ENCODE measurements at places on chromosomes 2 and 18. TPM values are rescaled to one million over a fixed set of nuclear protein-coding genes. Genes with fewer than 3 reads are reported as not detected.

- no peak for DNase-seq
Measured at GRCh38 chr18:6069103-6069502, 173.8 kb upstream of the TMEM200C start.

DNA sequence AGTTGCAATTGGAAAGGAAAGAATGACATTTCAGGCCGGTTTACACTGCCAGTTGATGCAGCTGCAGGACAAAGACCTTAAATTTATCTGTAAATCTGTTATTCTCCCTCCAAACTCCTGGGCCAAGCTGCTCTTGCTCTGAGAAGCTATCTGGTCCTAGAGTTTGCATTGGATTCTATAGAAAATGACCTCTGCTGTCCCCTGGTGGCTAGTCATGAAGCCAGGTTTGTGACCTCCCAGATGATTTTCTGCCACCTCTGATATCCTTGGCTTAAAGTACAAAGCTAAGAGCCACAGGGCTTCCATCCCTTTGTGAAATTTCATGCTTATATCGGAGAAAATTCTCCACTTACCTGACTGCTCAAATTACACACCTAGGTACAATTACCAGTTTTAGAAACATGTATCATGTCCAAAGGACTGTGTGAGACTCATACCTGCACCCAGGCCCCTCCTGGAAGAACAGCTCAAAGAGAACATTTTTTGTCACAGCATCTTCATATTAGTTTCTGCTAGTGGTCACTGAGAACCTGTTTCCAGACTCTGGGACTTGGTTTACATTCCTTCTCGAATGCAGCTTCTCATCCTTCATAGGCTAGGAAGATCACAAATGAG lies 28.9 kb upstream of the IER3IP1 start:
- peak; percentile 66 for DNase-seq

GRCh38 chr2:230714136-230714480 lies 1.5 kb downstream of the CAB39 start:
- DNase-seq, result peak; percentile 29

GRCh38 chr2:227853204-227853629 lies 18.2 kb upstream of the DAW1 start:
- no peak for DNase-seq

DNA sequence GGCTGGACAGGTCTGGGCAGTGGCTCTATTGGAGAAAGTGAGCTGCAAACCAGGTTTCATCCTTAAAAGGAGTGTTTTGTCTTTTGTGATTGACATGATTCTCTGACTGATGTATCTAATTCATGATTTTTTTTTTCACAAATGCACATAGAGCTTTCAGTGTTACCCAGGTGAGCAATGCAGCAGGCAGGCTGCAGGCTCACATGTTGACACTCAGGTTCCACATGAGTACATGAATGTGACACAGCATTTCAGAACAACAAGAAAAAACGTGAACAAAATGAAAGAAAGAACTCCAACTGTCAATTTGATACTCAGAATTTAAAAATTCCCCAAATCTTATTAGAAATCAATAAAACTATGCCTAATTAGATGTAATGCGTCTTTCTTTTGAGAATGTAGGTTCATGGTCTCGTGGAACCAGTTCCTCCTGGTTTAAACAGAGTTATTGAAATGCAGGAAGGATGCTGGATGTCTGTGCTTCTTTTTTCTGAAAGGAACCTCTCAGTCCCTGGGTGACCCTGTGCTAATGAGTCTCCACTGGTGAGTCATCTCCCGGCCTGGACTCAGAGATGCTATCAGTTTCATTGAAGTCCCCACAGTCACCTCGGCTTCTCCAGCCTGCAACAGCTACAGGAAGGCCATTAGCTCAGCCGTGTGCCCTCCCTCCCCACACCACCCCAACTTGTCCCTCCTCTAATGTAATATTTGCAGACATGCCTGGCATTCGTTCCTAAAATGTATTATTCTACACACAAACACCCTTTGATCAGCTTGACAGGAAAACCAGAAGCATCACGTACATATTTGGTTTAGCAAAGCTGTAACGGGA lies 430.4 kb downstream of the LPIN1 start:
- no peak for DNase-seq

- DNase-seq, result no peak
Measured at GRCh38 chr2:207337234-207338219, 171.8 kb upstream of the KLF7 start.

- DNase-seq, result peak; percentile 27
Measured at GRCh38 chr18:4603955-4604354, 148.8 kb upstream of the DLGAP1 start.

DNA sequence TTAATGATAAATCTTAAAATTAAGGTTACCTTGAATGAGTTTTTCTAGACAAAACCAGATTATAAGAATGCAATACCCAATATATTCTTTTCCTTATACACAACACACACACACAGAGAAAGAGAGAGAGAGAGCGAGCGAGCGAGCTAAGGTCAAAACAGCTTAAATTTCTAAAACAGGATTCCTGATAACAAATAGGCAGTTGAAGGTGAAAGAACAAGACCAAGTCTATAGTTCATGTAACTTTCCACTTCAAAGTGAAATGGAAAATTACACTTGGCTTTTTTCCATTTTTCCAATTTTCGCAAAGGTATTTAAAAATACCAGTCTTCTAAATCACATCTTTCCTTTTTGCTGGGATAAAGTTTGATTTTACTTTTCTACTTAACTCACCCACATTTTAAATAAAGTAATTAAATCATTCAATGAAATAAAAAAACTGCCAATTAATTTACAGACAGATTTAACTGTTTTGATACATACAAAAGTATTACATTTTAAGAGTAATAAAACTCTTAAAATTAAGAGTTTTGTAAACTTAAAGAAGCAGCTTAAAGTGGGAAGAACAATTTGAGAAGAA lies 98.8 kb downstream of the COBLL1 start:
- no peak for DNase-seq

- DNase-seq, result peak; percentile 39
Measured at GRCh38 chr2:204152616-204153015, 216.1 kb downstream of the ICOS start.

- no peak for DNase-seq
Measured at GRCh38 chr2:7019191-7019590, 102.0 kb downstream of the RNF144A start.

DNA sequence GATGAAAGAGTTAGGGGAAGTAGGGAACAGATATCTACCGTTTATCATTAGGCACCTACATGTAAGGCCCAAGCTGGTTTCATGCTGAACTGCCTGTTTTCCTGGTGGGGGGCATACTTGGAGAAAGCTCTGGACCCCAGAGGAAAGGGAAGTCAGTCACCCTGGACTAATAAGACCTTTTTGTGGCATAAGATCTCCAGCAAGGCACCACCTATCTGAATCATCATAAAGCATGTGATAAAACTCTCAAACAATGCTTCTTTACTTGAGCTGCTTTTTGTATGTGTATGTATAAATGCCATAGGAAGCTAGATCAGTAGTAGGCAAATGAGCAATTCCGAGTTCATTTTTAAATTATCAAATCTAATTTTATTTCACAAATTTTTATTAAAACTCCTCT lies 104.8 kb downstream of the TANC1 start:
- no peak for DNase-seq

GRCh38 chr2:83640506-83640905 lies 818.6 kb downstream of the SUCLG1 start:
- no peak for DNase-seq

DNA sequence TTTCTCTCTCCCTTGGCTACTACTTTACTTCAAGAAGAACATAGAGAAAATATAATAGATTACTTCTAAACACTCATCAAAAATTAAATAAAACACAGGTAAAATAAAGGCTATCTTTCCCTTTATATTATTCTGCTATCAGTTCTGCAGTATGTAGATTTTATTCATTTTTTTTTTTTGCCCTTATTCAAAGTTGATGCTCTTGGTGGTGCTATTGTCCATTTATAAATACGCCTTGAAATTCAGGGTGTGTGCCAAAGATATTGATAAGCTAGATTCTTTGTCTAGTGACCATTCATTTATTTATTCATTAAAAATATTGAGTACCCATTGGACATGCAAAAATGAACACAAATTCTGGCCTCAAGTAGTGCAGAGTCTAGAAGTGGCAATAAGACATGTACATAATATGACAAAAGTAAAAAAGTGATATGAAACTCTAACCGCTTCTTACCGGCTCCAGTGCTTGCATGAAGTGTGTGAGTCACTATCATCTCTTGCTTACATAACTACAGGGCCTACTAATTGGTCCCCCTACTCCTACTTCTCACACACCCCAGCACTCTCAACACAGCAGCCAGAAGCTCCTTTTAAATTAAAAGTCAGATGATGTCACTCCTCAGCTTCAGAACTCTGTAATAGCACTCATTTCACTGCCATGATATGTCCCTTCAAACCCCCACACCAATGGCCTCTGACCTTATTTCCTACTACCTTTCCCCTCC lies 208.3 kb upstream of the FANCL start:
- DNase-seq, result no peak

DNA sequence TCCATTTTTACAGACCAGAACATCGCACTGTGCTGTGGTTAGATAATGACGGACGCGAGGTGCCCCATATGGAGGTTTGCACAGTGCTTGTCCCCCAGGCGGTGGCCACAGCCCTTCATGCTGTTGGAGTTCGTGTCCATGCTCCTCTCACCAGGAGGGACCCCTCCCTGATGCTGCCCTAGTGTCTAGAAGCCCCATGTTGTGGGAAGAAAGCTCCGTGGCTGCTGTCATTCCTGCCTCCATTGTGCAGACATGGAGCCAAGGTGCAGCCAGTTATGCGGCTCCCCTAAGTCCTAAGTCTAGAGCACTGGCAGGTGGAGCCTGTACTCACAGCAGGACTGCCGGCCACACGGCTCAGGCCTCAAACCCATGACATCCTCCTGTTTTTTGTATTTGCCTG lies 464.9 kb downstream of the EIPR1 start:
- no peak for DNase-seq

GRCh38 chr18:48641981-48642380 lies 103.2 kb downstream of the CTIF start:
- DNase-seq, result no peak

DNA sequence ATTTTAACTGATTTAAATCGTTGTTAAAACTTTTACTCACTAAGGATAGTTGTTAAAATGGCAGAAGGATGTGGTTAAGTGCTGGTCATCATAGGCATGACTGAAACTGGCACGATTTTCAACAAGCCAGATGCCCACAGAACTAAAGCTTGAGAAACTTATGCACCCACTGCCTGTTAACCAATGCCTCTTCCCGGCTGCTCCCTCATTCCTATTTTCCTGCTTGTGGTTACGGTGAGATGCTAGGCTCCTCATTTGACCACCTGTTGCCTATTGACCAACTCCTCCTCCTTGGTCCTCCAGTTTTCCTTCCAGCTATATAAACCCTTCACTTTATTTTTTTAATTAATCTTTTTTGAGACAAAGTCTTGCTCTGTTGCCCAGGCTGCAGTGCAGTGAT lies 238.7 kb downstream of the TFCP2L1 start:
- DNase-seq, result no peak

VWA3B gene
- not detected for total RNA-seq

M1AP gene
- total RNA-seq, result 3.7 TPM

UGT1A9 gene
- not detected for total RNA-seq

GFPT1 gene
- 54.3 TPM for total RNA-seq
